AG09309 (cell line): ENCODE measurements at places on chromosomes 16 and 17.
A peak's percentile ranks its signal among the peaks of the same experiment; 100 is the strongest.

GRCh38 chr16:30623536-30624283 lies 13.5 kb upstream of the ZNF689 start:
- no peak for DNase-seq

DNA sequence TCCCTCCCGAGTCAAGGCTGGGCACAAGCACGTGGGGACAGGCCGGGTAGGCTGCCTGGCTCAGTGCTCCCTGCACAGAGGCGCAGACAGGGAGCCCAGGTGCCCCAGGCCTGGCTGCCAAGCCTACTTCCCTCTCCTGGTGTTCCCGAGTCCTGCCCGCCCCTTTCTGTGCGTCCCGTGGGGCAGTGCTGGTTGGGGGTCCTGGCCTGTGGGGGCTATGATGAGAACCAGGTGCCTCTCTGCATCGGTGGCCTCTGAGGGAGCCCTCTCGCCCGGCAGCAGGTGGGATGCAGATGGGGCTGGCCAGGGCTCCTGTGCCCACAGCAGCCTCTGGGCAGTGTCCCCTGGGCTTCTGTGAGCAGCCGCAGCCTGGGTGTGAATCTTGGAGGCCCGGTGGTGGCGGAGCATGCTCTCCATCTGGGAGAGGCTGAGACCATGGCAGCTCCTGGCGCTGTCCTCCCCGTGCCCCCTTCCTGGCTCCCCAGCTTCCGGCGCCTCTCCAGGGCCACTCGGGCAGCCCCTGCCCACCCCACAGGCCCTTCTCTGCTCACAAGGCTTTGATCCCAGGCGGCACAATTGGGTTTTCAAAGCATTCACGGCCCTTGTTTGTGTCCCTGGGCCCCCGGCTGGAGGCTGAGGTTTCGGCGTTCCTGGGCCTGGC lies 7.2 kb downstream of the CENPX start:
- DNase-seq, result no peak

- no peak for DNase-seq
Measured at GRCh38 chr17:31453896-31454295, 62.4 kb downstream of the RAB11FIP4 start.

GRCh38 chr17:42530952-42531454 lies 5.0 kb upstream of the NAGLU start:
- DNase-seq, result no peak

DNA sequence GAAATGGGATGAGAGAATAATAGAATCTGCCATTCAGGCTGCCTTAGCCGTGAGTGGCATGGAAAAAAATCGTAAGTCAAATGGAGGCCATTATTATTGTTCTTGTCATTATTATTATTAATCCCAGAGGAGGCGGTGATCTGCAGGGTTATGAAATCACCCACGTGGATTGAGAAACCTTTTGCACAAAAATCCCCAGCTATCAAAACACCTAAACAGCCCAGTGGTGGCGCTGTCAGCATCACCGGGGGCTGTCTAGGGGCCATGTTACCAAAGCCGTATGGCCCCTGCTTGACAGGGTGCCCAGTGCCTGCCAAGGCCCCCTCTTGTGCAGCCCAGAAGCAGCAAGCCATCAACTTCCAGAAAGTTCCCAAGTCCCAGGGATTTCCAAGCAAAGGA lies 25.2 kb downstream of the CNGB1 start:
- DNase-seq, result no peak

DNA sequence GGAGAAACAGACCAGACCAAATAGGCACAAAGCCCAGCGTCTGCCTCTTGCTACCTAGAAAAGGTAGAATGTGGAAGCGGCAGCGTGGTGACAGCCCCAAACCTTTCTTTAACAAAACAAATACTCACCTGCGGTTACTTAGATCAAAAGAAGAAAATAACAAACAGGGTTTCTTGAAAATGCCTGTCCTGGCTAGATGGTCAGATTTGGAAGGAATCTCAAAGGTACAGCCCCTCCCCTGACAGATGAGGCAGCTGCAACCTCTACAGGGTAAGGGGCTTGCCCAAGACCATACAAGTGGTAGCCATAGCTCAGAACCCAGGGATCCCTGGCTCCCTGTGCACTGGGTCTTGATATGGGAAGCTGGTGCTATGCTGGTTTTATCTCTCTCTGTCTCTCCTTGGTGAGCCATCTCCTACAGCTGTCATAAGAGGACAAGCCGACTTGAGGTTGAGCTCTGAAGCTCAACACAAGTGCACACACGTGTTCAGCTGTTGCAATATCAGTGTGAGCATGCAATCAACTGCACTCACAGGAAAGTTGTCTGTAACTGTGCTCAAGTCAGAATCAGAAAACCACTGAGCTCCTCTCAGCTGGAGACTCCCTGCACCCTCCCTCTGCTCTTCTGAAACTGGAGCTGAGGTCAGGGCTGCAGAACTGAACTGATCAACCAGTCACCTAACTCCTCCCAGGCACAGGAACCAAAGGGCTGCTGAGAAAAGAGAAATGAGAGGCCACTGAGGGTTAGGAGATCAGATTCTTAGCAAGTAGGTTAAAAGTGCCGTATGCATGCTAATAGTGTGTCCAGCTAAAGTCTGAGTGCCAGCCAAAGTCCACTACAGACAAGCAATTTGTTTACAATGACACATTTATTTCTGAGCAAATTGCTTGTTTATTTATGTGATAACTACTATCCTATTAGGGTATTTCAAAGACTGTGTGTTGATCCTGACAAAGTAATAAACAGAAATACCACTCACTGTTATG lies 6.1 kb upstream of the RNF157 start:
- no peak for DNase-seq

GRCh38 chr17:63785556-63785955 lies 11.6 kb downstream of the DDX42 start:
- no peak for DNase-seq

DNA sequence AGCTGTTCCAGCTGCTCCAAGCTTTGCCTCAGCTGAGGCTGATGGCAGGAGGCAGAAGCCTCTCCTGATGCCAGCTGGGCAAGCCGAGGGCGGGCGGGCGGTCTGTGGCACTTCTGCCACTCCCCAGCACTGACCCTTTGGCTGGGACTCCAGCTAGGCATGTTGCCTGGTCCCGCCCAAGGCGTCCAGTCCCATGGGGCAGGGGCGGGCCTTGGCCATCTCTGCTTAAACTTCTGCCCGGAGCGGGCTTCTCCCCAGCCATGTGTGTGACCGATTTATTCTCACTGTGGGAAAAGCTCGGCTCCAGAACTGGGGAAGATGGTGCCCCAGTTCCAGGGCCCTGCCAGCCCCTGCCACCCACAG lies 349.1 kb downstream of the SEC14L1 start:
- no peak for DNase-seq

- DNase-seq, result no peak
Measured at GRCh38 chr17:57877803-57878377, 28.0 kb upstream of the MRPS23 start.

DNA sequence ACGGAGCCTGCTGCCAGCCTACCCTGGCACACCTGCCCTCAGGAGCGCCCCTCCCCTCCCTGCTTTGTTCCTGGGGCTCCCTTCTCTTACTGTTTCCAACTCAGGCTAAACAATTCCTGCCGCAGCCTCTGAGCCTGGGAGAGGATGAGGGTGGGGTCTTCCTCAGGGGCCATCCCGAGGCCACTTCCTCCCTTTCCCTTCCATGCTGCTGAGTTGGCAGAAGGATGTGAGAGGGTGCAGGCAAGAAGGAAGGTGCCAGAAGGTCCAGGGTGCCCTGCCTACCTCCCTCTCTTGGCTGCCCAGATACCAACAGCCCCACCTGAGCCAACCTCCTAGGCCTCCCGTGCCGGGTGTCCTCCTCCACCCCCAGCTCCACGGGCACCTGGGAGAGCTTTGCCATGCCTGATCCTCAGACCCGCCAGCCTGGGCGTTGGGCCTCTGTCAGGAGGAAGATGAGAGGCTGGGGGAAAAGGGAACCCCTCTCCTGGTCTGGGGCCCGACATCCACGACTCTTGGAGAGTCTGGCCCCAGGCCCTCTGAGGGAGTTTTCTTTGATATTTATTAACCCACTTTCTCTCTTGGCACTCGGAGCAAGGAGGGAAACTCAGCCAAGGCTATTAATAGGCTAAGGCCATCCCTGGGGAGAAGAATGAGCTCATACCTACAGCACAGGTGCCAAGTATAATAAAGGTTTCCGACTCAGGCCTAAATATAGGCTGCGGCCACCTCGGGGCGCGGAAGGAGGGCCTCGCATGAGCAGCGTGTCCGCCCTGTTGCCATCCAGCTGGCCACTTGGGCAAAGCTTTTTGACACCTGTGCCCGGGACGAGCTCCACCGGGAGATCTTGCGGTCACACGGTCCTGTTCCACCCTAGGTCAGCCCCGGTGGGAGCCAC lies 232.0 kb downstream of the ENGASE start:
- no peak for DNase-seq

- DNase-seq, result no peak
Measured at GRCh38 chr17:58969156-58969555, 137.5 kb downstream of the TRIM37 start.

DNA sequence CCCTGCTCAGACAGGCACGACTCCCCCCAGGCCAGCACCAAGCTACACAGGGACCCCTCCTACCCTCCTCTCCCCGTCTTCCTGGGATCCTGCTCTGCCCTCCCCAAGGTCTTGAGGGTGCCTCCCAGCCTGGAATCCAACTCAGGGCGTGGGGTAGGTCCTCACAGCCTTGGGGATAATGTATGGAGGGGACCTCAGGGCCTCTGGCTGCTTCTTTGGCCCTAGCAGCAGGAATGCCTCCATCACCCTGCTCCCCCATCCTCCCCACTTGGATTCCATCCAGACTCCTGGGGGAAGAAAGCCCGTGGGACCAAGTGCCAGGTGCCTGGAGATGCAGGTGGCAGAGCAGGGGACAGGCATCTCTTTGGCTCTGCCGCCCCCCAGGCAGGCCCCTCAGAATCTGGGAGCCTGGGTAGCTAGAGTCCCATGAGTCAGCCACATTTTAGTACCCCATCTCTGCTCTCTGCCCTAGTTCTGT lies 10.7 kb upstream of the STAC2 start:
- no peak for DNase-seq

DNA sequence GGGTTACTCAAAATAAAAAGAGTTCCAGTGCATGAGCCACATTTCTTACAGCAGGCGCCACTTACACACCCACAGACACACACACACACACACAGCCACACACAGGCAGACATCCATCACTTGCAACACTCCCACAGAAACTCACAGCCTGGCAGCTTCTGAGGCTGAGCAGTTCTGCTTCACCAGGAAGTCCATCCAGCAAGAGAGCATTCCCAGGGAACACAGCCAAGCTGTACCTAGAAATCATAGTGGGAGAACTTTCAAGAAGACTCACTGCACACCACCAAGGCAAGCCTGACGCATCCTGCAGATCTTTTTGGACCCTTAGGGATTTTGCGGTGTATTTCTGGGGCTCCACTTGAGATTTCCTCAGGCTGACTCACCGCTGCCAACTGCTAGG lies 140.9 kb upstream of the WSB1 start:
- DNase-seq, result peak; percentile 24

DNA sequence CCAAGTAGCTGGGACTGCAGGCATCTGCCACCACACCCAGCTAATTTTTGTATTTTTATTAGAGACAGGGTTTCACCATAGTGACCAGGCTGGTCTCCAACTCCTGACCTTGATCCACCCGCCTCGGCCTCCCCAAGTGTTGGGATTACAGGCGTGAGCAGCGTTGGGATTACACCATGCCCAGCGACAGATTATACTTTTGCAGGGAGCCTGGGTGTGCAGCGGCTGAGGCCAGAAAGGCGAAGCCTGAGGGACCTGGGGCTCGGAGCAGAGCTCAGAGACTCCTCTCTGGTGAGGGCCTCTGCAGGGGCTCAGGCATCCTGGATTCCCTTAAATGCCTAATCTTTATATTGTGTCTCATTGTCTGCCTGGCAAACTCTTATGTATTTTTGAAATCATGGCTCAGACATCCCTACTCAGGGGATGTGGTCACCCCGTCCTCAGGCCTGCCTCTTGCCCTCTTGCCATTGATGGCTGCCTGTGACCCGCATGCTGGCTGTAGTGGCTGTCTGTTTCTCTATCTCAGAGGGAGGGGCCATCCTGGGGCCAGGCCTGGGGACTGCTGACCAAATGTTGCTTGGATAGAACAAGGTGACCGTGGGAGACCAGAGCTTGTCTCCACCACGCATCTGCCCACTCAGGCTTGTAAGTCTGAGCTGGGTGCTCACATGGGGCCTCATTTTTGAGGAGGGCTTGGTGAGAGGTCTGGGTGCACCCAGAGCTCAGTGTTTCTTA lies 42.6 kb downstream of the B9D1 start:
- DNase-seq, result no peak

- no peak for DNase-seq
Measured at GRCh38 chr16:59959311-59959710, 1225.2 kb upstream of the GOT2 start.

DNA sequence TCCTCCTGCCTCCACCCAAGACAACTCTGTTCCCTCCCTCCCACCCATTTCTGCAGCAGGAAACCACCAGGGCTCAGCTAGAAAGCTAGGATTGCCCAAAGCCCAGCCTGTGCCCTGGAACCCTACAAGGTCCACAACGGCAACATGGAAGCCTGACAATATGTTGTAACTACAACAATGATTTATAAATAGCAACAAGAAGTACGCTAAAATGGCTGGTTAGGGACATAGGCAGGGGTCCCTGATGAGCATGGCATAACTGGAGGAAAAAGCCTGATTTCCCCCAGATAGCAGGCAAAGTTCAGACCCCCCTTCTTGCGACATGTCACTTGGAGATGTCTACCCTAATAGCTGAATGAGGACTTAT lies 6.6 kb downstream of the ST3GAL2 start:
- DNase-seq, result no peak

- no peak for DNase-seq
Measured at GRCh38 chr16:55146966-55147365, 177.0 kb upstream of the IRX6 start.

GRCh38 chr17:17106756-17107155 lies 64.5 kb downstream of the MPRIP start:
- no peak for DNase-seq

DNA sequence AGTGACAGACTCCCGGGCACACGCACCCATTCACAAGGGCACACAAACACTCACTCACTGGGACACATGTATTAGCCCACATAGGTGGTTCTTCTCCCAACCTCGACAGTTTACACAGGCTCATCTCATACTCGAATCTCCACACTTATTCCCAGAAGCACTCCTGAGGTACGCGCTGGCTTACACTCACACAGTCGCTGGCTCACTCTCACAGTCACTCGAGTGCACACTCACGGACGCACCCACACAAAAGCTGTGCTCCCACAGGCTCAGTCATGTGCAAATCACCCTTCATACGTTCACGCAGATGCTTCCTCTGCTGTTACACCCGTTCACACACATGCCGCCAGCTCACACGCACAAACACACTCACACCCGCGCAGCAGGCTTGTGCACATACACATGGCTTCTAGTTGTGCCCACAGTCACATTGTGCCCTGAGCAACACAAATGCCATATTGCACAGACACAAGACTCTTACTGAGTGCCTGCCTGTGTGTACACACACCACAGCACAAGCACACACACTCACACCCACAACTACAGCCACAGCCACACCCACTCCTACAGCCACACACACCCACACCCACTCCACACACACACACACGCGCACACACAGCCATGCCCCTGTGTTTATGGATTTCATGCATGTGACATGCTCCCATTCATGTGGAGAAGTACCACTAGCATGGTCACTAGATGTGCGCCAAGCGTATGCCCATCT lies 8.4 kb upstream of the PRR29 start:
- DNase-seq, result no peak
